ENCODE measurements at places on chromosomes 6 and 20. TPM values are rescaled to one million over a fixed set of nuclear protein-coding genes. Genes with fewer than 3 reads are reported as not detected.

Gene CFB
- polyA plus RNA-seq: 0.87 TPM

Gene IRF4
- polyA plus RNA-seq: not detected

Gene NFKBIE
- 22.6 TPM for polyA plus RNA-seq

Gene RNF182
- polyA plus RNA-seq: 0.43 TPM

Gene SRMS
- not detected for polyA plus RNA-seq

Gene KIF25
- polyA plus RNA-seq: not detected

Gene UBE2C
- 135 TPM for polyA plus RNA-seq

Gene WASF1
- 26.0 TPM for polyA plus RNA-seq

Gene ZFAND3
- polyA plus RNA-seq: 11.7 TPM

Gene NOTCH4
- polyA plus RNA-seq: 41.8 TPM

Gene ESF1
- 0.72 TPM for polyA plus RNA-seq

Gene CTCFL
- polyA plus RNA-seq: not detected

Gene CLPSL2
- not detected for polyA plus RNA-seq

Gene CAGE1
- not detected for polyA plus RNA-seq

Data from endothelial cell of umbilical vein (primary cell).